ENCODE measurements at places on chromosomes 16 and 17.
A peak's percentile ranks its signal among the peaks of the same experiment; 100 is the strongest.

DNA sequence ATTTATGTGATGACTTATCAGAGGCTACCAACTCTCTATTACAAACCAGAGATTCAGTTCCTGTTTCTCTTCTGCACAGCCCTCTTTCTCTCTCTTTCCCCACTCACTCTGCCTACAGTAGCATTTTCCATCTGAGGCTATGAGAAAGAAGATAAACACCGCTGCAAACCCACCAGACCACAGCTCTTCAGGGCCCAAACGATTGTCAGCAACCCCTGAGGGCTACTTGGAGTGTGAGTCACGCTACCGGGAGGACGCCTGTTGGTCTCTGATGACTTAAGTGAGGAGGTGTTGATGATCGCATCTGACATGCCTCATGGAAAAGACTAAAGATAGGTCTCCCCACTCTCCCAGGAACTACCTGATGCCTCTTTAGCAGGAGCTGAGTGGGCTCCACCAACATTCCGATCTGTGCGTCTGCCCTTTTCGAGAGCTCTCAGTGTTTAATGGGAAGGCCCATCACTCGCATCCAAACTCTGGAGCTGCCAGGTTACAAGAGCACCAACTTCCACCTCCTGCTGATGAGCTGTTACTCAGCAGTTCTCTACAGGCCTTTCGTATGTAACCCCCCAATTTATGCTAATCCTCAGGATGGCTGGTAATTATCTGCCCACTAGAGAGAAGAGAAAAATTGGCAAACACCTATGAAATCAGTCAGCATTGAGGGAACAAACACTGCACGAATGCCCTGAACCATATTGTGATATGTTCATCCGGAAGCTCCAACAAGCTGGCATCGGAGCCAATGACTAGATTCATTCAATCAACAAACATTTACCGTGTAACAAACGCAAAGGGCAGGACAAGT is 9.2 kb downstream of the GRIN2A start:
- peak; percentile 19 for DNase-seq

DNA sequence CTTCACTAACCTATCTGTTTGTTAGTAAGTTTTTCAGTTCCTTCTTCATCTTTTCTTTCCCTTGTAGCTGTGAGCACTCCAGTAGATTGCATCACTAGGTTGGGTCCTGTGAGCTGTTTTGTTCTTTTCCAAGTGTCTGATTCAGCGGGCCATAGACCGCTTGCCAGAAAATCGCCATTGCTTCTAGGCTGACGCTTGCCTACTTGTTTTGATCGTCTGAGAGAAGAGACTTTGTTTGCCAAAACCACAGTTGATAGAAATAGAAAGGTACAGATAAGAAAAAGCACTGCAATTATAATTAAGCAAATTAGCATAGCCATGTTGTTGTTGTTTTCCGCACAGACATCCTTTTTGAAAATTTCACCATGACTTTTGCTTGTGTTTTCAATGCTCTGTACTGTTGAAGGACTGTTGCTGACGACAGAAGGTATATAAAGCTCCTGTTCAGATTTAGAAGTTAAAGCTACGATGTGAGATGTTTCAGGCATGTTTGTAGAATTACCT is 3.1 kb downstream of the EVI2A start:
- peak; percentile 63 for DNase-seq

- DNase-seq = no peak
Measured at GRCh38 chr16:86951041-86951822, 366.0 kb downstream of the C16orf95 start.

DNA sequence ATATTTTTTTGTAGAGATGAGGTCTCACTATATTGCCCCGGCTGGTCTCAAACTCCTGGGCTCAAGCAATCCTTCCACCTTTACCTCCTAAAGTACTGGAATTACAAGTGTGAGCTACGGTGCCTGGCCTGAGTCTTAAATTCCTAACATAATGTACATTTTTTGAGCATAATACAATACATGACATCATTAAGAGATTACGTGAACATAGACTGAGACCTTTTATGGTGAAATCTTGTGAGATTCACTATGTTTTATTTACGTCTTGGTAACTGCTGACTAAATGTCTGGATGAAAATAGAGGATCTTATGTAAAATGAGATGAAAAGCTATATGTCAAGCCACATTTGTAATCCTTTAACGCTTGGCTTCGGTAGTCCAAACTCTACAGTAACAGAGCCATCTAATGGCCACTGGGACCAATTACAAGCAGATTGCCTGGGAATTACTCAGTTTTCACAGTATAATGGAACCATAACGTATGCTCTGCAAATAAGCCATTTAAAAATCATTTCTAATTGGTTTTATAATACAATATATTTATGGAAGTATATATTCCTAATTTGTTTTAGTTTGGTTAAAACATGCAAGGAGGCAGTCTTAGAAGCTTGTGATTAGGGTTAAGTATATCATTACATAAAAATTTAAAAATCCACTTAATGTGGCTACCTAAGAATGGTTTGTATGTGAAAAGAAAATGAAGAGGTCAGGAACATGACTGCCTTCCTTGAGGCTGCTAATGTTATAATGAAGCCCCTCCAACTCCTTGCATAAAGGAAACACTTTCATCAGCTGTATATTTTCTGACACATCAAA is 8.1 kb upstream of the EFCAB13 start:
- DNase-seq = peak; percentile 79

DNA sequence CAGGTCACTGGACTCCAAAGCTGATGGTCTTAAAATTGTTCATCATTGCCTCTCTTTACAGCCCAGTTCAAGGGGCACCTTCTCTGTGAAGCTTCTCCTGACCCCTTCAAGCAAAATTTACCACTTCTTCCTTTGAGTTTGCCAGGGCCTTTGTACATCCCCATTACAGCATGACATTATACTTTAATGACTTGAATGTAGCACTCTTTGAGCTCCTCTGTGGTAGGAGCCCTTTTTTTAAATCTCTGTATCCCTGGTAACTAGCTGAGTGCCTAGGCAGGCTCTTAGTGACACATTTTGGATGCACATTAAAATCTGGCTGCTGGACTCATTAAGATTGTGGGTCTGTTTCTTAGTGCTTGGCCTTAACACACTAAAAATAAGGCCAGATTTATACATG is 412.1 kb downstream of the CA10 start:
- no peak for DNase-seq

DNA sequence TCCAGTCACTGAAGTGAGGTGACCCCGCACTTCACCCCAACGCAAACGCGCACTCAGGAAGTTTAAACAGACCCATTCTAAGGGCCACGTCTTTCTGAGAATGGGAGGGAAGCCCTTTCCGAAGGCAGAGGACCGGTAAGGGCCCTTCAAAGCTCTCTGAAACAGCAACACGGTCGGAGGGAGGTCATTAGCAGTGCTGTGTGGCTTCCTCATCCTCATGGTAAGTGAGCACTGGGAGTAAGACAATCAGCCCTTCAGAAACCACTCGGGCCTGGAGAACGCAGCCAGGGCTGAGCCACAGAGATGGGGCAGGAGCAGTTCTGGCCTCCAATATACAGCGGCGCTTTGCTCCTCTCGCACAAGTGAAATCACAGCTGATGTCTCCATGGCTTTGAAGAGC is 23.7 kb downstream of the SRL start:
- DNase-seq = no peak

DNA sequence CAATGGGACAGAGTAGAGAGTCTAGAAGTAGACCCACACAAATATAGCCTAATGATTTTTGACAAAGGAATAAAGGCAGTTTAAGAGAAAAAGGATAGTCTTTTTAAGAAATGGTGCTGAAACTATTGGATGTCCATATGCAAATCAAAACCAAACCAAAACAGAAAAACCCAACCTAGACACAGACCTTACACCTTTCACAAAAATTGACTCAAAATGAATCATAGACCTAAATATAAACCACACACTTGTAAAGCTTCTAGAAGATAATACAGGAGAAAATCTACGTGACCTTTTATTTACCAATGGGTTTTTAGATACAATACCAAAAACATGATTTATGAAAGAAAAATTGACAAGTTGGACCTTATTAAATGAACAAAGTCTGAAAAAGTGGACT is 66.4 kb upstream of the MPHOSPH6 start:
- DNase-seq = no peak

DNA sequence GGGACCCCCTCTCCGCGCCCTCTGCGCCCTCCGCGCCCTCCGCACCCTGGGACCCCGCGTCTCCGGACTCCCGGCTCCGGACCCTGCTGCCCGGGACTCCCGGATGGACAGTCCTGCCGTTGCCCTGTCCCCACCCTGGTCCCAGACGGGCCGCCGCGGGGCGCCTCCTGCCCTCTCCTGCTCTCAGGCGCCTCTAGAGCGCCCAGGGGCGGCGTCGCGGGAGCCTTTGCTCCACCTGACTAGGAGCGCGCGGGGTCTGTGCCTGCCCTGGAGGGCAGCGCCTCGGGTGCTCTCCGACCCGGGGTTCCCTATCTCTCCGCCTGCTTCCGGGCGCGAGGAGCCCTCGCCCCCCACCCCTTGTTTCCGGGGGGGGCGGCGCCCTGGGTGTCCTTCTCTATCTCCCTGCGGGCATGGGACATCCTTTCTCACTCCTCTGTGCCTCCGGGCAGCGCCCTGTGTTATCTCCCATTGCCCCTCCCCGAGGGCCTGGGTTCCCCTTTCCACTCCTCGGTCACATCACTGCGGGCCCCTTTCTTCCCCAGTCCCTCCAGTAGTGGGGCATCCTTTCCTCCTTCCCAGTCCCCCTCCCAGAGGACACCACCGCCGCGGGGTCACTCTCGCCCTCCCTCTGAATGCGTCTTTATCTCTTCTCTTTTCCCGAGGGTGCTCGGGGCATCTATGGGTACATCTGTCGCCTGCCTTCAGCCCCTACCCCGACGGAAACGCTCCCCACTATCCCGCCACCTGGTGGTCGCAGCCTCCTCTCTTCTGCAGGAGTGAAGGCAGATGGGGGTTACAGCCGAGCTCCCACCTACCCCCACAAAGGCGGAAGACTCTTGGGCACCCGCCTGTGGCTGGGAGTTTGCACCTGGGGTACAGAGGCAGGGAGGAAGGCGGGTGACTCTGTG is 875 bp downstream of the PRKCB start:
- DNase-seq = no peak

Data from AG10803 (cell line).